ENCODE measurements at places on chromosomes 16 and 17.

- DNase-seq: no peak
Observed at GRCh38 chr16:2773188-2773968, 3.7 kb downstream of the ELOB start.

DNA sequence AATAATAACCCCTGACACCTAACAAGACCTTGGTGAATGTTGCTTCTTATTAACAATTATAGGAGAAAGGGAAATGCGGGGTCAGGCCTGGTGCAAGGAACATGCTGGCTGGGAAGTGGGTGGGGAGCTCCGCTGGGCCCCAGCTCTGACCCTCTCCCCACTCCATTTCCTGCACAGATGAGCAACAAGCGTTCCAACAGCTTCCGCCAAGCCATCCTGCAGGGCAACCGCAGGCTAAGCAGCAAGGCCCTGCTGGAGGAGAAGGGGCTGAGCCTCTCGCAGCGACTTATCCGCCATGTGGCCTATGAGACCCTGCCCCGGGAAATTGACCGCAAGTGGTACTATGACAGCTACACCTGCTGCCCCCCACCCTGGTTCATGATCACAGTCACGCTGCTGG lies 23.0 kb downstream of the RHBDL3 start:
- DNase-seq: no peak

DNA sequence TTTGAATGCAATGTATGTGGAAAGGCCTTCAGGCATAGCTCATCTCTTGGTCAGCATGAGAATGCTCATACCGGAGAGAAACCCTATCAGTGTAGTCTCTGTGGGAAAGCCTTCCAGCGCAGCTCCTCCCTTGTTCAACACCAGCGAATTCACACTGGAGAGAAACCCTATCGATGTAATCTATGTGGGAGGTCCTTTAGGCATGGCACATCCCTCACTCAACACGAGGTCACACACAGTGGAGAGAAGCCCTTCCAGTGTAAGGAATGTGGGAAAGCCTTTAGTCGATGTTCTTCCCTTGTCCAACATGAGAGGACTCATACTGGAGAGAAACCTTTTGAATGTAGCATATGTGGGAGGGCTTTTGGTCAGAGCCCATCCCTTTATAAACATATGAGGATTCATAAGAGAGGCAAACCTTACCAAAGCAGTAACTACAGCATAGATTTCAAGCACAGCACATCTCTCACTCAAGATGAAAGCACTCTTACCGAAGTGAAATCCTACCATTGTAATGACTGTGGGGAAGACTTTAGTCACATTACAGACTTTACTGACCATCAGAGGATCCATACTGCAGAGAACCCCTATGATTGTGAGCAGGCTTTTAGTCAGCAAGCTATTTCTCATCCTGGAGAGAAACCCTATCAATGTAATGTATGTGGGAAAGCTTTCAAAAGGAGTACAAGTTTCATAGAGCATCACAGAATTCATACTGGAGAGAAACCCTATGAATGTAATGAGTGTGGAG lies 24.7 kb downstream of the ZFP90 start:
- DNase-seq: no peak

DNA sequence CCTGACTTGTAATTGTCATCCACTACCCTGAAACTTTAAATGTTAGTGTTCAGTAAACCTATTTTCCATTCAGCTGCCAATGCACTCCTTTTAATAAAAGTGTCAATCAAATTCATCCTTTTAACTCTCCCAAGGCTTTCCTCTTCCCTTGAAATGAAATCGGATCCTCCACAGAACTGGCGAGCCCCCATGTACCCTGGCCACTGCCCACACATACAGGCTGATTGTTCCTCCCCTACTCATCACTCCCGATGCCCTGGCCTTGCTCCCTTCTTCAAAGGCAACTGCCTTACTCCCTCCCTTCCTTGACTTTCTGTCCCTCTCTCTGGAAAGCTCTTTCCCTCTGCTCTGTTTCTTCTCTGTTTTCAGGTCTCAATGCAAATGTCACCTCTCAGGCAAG lies 7.6 kb downstream of the KRT33A start:
- DNase-seq: no peak

- no peak for DNase-seq
Observed at GRCh38 chr16:85613604-85614337, 649 bp downstream of the GSE1 start.

DNA sequence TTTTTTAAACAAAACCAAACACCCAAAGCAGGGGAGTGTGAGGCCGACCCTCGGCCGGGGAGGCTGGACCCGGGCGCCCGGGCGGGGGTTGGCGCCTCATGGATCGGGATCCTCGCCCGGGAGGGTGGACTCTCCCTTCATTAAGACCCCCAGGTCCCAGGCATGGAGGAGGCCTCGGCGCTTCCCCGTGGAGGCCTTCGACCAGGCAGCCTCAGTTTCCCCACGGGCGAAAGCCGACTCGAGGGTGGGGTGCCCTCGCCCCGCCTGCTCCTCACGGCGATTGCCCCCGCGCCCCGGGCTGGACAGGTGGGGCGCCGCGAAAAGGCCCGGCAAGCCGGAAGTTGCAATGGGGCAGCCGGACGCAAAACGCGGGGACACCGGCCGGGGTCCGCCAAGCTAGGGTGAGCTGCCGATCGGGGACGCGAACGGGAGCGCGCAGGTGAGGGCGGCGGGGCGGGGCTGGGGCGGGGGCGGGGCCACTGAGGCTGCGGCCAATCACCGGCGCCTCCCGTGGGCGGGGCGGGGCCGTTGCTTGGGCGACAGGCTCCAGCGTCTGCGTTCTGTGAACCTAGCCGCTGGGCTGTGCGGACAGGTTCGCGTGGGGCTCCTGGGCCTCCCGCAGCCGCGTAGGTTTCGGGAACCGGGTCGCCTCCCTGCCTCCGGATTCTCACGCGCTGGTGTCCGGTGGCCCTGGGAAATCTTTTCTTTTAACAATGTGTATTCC lies 6.0 kb upstream of the ZNF205 start:
- DNase-seq: no peak

GRCh38 chr17:33750943-33751701 lies 458.0 kb upstream of the ASIC2 start:
- peak; percentile 65 for DNase-seq

DNA sequence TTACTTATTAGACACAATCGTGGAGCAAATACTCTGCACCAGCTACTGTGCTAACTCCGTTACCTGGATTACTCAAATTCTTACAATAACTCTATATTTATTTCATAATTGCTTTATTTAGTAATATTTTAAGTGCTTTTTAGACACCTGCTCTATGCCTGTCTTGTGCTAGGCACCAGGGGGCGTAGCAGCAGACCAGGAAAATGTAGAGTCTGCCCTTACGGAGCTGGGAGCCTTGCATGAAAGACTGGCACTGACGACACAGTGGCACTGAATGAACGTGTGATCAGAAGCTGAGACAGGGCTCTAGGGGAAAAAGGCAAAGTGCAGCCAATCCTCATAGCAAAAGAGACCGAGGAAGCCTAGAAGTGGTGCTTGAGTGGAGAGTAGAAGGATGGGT lies 486.5 kb downstream of the CDH13 start:
- no peak for DNase-seq

Data from iPS DF 19.7 (cell line).